ENCODE measurements at places on chromosomes 2 and 18.

- no peak for ATAC-seq
Measured at GRCh38 chr2:174327021-174327840, 7.5 kb upstream of the SP9 start.

DNA sequence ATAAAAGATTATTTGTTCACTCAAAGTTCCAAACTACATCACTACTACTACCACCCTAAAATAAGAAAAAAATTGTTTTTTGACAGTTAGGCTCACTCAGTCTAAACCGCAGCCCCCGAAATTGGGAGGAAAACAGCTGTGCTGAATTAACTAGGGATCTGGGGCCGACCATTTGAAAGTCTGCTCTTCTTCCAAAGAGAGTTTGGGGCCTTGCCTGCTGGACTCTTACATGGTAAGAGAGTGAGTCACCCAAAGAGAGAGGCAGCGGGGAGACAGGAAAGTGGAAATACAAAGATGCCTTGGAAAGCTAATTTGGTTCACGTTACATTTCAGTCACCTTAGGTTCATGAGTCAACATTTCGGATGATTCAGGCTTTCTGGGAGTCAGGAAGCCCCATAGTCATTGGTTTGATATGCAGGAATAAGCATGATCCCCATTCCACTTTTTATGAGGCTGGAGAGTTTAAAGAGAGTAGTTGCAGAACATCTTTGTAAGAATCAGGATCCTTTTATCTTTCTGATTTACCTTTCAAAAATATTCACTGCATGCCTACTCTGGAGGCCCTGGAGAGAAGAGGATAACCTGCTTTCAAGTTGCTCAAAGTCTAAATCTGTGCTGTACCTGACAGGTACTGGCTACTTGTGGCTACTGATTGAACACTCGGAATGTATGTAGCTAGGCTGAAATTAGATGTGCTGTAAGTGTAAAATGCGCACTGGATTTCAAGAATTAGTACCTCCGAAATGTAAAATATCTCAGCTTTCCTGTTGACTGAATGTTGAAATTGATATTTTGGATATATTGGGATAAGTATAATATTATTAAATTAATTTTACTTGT is 995 bp upstream of the RTN4 start:
- no peak for ATAC-seq

GRCh38 chr2:177758591-177759371 is 313.8 kb downstream of the PDE11A start:
- no peak for ATAC-seq

- ATAC-seq, result no peak
Measured at GRCh38 chr18:46320928-46321711, 216.9 kb downstream of the HAUS1 start.

GRCh38 chr18:12773369-12773768 is 70.5 kb downstream of the PSMG2 start:
- ATAC-seq, result no peak

- ATAC-seq, result no peak
Measured at GRCh38 chr2:183950673-183951072, 647.7 kb upstream of the ZNF804A start.

- no peak for ATAC-seq
Measured at GRCh38 chr2:201833781-201834180, 27.4 kb downstream of the CDK15 start.

- no peak for ATAC-seq
Measured at GRCh38 chr18:67670024-67670543, 153.6 kb upstream of the DSEL start.

DNA sequence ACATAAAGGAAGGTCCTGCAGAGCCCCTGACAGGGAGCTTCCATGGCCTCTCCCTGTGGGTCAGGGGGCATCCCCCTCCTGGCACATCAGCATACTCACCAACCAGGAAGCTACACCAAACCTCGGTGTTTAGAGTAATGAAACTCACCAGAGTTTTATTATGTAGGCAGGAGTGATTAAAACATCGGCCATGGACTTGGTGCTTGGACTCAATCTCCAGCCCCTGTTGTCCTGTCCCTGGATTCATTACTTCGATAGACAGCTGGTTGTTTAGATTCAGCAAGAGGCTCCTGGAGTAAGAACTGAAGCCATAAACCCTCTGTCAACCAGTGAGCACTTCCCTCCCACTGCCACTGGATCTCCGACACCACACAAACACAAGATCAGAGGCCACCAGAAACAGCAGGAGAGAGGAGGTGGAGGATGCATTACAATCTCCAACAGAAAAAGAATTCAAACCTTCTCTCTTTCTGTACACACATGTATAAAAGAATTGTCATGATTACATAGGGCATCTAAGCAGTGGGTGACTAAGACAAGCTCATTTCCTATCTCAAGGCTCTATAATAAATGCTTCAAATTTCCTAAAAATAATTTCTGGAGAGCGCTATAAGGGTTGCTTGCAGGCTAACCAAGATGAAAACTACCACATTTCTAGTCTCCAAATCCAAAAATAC is 27.2 kb downstream of the TBC1D8 start:
- no peak for ATAC-seq

DNA sequence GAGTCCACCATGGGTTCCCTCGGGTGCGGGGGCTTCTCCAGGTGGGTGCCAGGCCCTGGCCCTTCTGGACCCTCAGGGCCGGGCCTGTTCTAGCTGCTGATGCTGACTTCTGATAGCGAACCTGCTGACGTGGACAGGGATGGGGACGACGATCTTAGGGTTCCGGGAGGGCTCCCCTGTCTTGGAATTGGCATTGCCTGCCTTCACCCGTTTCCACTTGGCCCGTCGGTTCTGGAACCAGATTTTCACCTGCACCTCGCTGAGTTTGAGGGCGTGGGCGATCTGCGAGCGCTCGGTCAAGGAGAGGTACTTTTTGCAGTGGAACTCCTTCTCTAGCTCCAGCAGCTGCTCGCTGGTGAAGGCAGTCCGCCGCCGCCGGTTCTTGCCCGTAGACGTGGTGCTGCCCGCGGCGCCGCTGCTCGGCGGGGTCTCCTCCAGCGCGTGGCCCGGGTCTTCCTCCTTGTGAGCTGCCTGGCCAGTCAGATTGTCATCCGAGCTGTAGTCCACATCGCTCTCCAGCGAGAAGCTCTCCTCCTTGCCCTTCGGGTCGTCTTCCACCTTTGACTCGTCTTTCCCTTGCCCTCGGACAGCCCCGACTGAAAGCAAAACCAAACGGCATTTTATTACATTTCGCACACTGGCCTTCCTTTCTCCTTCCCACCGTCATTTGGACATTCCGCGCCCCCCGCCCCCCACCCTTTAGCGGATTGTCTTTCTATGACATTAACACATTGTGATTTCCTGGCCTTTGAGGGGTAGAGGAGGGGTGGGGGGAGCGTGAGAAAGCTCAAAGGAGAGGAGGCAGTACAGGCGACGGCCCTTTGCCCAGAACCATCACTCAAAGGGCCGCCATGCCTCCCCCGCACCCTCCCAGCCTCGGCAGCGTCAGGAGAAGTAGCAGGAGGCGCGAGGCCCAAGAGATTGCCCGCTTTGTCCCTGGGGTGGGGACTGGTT is 2.1 kb downstream of the GBX2 start:
- no peak for ATAC-seq

GRCh38 chr2:230875347-230876315 is 10.9 kb downstream of the ITM2C start:
- ATAC-seq, result no peak

DNA sequence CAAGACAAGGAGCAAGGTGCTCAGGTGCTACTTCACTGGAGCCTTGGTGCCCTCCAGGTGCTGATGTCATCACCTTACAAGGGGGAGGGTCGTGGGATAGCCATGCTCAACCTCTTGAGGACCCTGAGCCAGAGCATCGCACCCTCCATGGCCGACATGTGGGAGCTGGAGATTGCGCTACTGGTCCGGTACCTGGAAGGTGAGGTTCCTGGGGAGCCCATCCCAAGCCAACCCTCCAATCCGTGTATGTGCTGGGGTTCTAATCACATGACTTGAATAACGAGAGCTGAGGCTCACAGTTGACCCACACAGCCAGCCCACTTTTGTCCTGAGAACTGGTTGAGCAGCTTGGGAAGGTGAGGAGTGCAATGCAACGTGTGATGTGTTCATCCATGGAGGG is 25.9 kb downstream of the MROH2A start:
- ATAC-seq, result no peak

GRCh38 chr2:230714136-230714480 is 1.5 kb downstream of the CAB39 start:
- ATAC-seq, result no peak

- ATAC-seq, result no peak
Measured at GRCh38 chr18:1668279-1668678, 763.6 kb downstream of the ADCYAP1 start.

- no peak for ATAC-seq
Measured at GRCh38 chr2:160054984-160055725, 7.3 kb downstream of the PLA2R1 start.

GRCh38 chr2:72974436-72974754 is 57.1 kb downstream of the EMX1 start:
- ATAC-seq, result peak; percentile 21

DNA sequence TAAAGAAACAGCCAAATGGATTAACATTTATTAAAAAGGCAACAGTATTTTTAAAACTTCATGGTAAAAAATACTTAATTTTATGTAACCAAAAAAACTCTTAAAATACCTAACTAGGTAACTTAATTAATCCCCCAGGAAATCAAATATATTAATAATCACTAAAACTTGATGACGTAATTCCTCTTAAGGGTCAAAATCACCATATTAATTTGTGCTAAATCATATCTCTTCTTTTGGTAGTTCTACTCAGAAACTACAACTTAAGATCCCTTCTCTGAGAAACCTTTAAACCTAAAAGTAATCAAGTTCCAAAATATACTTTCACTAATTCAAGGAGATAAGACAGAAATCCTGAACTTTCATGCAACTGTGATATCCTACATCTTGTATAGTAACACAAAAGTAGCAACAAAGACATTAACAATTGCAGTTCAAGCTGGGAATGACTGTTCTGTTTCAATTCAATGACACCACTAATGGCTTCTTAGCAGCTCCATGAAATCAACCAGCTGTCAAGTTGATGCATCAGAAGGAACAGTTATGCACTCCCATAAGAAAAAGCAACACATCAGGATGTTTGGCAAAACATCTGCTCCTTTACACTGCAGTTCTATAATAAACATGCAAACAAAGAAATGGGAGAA is 4.0 kb downstream of the BAZ2B start:
- no peak for ATAC-seq

DNA sequence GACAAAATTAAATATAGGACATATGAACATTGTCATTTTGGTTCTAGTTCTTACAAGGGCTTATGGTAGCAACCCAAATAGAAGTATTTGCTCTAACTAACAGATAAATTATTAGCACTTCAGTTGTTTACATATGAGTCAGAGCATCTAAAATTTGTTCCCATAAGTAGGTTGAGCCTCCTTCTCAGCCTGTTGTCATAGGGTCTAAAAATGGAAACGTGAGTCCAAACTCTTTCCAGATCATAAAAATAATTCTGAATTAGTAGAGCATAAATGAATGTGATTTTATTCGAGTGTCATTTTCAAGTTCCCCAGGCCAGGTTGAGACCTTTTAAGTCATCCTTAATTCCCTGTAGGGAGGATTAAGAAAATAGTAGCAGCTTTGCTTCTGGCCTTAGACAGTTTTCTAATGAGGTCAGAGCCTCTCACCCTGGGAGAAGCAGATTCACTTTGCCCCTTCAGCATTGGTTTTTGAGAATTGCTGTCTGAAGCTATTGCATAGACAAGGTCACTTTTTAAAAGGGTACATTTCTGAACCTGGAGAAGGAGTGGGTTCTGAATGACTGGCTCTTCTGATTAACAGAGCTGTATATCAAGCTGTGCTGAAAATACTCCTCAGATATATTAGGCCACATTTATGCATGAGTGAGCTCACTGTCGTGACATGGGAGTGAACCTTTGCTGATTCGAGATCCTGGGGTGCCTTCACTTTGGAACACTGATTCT is 164.3 kb downstream of the NEDD4L start:
- ATAC-seq, result peak; percentile 72

DNA sequence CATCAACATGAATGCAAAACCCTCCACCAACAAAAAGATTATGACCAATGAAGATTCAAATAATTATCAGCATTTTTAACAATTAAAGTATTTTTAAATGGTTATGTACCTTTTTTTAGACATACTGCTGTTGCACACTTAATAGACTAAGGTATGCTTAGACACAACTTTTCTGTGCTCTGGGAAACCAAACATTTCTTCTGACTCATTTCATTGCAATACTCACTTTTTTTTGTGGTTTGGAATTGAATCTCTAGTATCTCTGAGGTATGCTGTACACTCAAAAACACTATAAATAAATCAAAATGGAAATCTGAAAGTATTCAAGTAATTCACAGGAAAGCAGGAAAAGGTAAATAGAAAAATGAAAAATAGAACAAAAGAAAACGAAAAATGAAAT is 247.9 kb upstream of the POU3F3 start:
- ATAC-seq, result no peak

DNA sequence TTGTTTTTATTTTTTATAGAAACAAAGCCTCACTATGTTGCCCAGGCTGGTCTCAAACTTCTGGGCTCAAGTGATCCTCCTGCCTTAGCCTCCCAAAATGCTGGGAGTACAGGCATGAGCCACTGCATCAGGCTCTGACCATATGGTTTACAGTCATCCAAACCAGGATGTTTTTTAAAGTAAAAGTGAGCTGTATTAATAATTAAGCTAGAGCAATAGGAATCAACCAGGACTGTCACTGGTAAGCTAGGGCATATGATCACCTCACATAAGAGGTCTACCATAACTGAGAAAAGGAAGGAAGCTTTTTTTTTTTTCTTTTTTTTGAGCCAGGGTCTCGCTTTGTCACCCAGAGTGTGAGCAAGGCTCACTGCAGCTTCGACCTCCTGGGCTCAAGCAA is 8.5 kb upstream of the RBBP8 start:
- no peak for ATAC-seq

DNA sequence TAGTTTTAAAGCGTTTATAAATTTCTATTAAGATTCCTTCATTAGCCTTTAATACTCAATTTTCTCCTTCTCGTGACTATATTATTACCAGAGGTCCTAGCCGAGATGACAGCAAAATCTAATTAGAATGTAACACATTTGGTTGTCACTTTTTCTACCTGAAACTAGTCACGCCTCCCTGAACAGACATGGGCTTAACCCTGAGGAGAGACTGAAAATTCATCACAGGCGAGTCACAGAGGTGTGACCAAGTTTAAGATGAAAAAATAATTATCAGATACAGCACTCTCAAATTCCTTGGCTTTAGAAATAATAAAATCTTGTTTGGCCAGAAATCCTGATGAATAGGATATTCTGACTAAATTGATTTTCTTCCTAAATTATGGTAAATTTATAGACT is 834.4 kb upstream of the SLC39A10 start:
- no peak for ATAC-seq

Data from stimulated activated memory B cell treated with anti-CD40 and anti-IgM and Interleukin-4, amounts not matched to agents 10 μg/mL and 1 μg/mL and 100 μg/mL, for 72 hours (primary cell).